Naive thymus-derived CD8-positive, alpha-beta T cell (primary cell): ENCODE measurements at places on chromosomes 3 and 15.

- no peak for DNase-seq
Observed at GRCh38 chr15:99209326-99209725, 40.1 kb downstream of the TTC23 start.

GRCh38 chr3:105483476-105483875 is 116.8 kb downstream of the ALCAM start:
- no peak for DNase-seq

GRCh38 chr15:89423981-89424380 is 72.4 kb downstream of the RHCG start:
- no peak for DNase-seq

GRCh38 chr3:60633644-60634043 is 617.6 kb downstream of the FHIT start:
- no peak for DNase-seq

- DNase-seq = no peak
Observed at GRCh38 chr3:169400874-169401273, 262.6 kb downstream of the MECOM start.

DNA sequence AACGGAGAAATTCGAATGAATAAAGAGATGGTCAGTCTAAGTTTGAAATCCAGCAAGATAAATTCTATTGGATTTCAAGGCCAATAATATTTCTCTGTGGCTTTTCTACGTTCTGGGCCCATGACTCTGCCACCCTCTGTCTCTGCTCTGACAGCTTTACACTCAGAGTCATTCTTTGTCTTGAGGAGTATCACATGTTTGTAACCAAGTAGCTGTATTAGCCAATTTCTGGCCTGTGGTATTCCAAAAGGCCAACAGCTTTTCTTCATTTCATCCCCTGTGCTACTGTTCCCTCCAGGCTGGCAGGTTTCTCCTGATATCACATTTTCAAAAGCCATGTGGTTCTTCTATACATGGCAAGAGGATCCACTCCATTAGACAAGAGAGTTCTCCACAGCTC is 324.1 kb upstream of the CNTN4 start:
- DNase-seq = no peak

GRCh38 chr3:47989981-47990440 is 26.2 kb downstream of the MAP4 start:
- DNase-seq = peak; percentile 67
